NCI-H524 treated with DMSO at 0.1 percent for 48 hours (cell line): ENCODE measurements at places on chromosomes 11 and 22.

GRCh38 chr11:131766637-131767036, 396.2 kb downstream of the NTM start:
- no peak for DNase-seq

- no peak for DNase-seq
Measured at GRCh38 chr11:111409915-111410314, 30.8 kb upstream of the POU2AF1 start.

DNA sequence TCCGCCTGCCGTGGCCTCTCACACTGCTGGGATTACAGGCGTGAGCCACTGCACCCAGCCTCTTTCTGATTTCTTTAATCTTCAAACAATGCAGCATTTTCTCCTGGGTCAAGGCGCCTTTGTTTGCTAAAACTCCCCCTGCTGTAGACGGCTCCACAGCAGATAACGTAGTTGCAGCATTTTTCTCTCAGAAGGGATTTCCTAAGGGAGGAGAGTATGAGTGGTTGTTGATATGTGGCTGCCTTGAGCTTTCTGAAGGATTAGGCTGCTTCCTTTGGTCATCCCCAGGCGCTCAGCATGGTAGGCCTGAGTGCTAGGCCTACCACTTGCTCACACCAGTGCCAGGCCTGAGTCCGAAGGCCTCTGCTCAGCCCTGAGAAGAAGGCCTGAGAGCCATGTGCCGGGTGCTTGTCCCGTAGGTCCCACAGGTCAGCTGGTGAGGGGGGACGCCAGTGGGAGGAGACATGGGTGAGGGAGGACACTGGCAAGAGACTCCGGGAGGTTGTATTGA, 18.1 kb downstream of the SMARCB1 start:
- DNase-seq, result no peak

DNA sequence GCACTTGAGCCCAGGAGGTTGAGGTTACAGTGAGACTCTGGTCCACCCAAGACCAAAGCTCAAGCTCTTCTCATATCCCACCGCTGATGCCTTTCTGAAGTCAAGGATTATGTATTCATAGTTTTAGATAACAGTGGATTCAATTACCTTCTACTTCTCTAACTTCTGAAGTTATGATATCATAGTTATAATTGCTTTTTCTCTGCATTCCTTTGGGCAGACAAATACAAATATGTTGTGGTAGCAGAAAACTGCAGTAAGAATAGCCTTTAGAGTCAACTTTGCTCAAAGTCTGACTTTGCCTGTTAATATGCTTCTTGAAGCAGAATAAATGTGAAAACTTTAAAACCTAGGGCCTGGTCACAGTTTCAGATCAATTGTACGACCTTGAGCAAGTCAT, 94.4 kb downstream of the LUZP2 start:
- DNase-seq, result no peak
